8988T (cell line): ENCODE measurements at places on chromosomes 2 and 18.

GRCh38 chr18:56119681-56120080 lies 518.7 kb downstream of the TXNL1 start:
- no peak for DNase-seq

DNA sequence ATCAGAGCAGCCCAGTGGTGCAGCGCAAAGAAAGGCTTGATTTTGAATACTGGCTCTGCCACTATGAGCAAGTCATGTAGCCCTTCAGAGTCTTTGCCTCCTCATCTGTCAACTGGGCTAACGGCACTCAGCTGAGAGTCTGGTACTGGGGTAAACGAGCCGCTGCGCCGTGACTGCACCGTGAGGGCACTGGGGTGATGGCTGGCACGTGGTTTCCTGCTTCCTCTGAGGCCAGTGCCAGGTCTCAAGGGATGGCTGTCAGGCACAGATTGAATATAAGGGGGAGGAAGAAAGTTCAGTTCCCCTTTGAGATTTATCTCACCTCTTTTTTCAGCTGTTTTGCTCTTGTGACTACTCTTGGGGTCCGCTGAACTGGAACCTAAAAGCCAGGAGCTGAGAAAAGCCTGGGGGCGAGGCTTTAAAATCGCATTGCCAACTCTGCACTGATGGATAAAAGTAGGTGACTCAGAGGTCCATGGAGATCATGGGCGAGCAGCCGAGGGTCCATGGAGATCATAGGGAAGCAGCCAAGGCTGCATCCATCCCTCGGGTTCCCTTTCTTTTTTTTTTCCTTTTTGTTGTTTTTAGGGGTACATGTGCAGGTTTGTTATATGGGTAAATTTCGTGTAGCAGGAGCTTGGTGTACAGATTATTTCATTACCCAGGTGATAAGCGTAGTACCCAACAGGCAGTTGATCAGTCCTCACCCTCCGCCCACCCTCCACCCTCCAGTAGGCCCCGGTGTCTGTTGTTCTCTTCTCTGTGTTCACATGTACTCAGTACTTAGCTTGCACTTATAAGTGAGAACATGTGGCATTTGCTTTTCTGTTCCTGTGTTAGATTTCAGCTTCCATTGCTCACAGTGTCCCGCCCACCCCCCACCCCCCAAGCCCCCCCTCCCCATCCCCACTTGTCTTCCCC lies 114.3 kb downstream of the SPP2 start:
- DNase-seq = no peak

DNA sequence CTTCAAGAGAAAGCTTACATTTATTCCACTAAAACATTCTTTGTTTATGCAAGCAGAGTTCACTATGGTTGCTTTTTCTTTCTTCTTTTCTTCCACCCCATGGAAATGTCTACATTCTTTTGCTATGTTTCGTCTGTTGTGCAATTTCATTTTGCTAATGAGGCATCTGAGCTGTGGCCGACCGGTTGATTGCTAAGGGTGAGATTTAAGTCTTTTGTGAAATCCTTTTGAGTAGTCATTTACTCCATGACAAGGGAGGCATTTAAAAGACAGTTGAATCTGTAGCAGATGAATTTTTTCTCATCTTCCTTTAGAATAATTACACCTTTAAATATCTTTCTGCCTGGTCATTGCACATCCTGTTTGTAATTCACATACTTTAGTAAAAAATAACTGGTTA lies 324.1 kb upstream of the THUMPD2 start:
- DNase-seq = no peak

GRCh38 chr18:62877411-62878221 lies 162.3 kb downstream of the PHLPP1 start:
- no peak for DNase-seq

- DNase-seq = no peak
Observed at GRCh38 chr2:62569907-62570841, 64.2 kb upstream of the TMEM17 start.

DNA sequence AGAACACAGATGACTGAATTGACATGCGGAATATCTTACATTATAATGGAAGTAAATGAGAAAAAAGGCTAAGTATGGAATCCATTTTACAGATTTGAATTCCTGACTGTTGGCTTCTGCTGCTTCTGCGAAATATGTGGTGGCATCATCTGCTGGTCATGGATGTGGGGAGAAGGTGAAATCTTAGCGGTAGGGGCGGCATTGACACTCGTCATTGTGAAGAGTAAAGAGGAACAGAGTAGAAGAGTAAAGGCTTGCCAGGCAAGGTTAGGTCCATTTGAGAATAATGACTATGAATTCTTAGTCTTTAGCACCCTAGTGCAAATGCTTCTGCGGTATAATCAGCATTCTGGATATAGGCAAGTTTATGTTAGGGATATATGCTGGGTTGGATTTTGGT lies 32.4 kb downstream of the ACTR3 start:
- DNase-seq = no peak

DNA sequence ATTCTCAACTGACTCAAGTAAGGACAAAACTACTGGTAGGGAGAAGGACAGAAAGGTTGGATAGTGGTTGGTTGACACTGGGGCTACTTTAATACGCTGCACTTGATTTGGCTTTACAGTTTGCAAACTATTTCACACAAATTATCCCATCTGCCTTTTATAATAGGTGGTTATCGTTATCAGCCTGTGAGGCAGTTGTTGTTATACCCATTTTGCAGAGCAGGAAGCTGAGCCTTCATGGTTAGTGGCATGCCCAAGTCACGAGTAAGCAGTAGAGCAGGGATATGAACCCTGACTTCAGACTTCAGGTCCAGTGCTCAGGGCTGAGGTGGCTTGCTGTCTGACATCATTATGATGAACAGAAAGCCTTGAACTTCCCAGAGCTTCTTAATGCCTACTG lies 5.3 kb downstream of the CTIF start:
- DNase-seq = no peak

DNA sequence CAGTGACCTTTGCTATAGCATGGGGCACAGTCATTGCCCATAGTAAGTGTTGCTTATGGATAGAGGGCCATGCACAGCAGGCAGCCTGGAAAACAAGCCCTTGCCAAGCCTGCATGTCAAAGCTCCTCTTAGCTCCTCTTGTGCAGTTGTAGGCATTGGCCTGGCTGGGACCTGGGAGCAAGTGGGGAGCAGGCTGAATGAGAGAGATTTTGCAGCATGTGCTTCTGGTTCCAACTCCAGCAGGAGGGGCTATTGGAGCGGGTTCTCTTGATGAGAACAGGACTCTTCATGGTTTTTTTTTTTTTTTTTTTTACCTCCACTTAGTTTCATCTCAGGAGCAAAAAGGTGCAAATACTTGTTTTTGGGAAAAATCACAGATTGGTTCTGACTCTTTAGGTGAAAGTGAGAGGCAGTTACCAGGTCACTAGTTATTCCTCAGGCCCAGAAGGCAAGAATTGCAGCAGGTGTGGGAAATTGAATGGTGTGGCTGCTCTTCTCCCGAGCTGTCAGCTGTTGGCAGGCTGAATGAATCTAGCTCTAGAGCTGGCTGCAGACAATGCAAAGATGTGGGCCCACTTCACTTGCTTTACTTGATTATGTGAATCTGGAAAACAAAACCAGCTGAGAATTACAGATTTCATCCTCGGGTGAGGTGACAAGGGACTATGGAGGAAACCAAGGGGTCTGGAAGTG lies 95.9 kb downstream of the MAP4K4 start:
- DNase-seq = no peak

- no peak for DNase-seq
Observed at GRCh38 chr2:238082827-238083226, 17.3 kb upstream of the ESPNL start.

- no peak for DNase-seq
Observed at GRCh38 chr2:26583381-26583911, 57.7 kb downstream of the CIB4 start.

DNA sequence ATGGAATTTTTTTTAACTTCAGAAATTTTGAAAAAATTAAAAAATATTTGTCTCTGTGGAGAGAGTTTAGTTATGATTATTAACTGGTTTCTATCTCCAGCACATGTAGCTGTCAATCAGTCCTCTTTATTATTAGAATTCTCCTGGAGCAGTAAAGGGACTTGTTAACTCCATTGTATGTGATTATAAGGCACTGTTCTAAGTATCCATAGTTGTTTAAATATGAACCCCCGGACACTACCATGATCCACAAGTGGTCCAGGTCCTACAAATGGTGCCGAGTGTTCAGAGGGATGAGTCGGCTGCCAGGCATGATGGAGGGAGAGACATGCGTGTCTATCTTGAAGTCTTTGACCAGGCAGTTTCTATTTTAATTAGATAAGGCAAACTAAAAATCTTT lies 492 bp downstream of the CHRNA1 start:
- no peak for DNase-seq
